Stromal cell of bone marrow (primary cell): ENCODE measurements at places on chromosomes 4 and X.

DNA sequence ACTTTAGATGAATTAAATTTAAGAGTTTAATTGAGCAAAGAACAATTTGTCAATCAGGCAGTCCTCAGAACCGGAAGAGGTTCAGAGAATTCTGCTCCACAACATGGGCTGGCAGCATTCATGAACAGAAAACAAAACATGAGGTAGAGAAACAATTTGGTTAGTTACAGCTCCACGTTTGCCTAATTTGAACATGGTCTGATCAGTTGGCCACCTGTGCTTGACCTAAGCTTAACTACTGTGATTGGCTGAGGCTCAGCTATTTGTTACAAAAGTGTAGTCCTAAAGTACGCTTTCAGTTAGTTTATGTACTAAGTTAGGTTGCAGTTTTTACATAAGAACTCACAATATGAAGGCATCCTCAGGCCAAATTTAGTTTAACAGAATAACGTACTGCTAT is 258.6 kb downstream of the ADAM29 start:
- no peak for DNase-seq

DNA sequence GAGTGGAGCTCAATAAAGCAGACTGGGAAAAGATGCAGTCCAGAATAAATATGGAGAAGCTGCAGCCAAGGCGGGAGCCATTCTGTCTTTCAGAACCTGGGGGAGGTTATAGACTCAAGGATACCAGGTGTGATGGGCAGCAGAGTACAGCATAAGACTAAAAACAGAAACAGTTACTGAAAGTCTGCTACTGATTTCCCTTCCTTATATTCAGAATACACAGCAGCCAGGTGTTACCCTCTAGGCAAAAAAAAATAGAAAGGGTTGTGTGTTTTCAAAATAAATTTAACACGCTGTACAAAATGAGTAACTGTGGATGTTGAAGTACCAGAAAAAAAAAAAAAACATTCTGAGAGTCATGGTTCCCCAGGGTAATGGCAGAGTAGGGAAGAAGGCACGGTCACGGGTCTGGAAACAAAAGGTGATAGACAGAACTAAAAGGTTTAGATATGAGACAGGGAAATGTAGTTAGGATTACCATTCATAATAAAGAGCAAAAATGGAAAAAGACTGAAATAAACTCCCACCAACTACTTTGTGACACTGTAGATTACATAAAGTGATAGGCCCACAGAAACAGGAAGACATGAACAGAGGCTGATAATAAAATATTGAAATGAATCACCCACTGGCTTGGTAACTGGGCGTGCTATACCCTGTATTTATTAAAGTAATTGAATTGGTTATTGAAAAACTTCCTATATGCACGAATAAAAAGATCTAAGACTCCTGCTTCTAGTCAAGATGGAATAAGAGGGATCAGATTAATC is 10.8 kb upstream of the HHIP start:
- no peak for DNase-seq

DNA sequence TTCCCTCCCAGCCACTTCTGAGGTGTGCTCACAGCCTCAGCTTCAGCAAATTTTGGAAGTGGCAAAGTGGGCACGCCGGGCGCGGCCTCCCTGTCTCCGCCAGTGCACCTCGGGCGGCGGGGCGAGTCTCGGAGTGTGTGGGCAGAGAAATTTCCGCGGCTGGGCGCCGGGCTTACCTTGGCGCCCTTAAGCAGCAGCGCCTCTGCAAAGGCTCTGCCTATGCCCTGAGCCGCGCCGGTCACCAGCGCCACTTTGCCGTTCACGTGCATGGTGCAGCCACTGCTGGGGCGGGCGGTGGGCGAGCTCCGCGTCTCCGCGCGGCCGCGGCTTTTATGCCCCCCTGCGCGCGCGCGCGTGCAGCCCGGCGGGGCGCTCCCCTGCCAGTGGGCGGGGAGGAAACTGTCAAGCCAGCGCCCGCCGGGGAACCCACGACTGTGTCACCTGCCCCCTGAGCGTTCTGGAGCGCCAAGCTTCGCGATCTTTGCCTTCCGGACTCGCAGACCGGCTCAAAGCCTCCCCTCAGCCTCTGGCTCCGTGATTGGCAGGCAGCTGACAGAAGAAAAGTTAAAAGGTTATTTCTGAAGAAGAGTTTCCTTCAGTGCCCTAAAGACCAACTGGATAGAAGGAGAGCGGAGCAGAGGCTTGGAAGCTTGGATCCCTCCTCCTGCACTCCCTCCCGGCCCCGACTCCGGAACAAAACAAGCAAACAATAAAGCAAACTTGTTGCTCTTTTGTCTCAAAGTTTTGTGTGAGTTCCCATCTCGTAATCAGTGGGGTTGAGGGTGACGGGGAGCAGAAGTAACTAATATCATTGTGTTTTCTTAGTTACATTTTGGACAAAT is at the start of gene HPGD:
Gene HPGD (minus strand): TSS at position 306 of the 842 bp plus-strand sequence. CDS start 37 bp downstream, at position 269.
- no peak for DNase-seq

- DNase-seq, result no peak
Observed at GRCh38 chr4:151284534-151285245, 7.7 kb downstream of the PRSS48 start.

DNA sequence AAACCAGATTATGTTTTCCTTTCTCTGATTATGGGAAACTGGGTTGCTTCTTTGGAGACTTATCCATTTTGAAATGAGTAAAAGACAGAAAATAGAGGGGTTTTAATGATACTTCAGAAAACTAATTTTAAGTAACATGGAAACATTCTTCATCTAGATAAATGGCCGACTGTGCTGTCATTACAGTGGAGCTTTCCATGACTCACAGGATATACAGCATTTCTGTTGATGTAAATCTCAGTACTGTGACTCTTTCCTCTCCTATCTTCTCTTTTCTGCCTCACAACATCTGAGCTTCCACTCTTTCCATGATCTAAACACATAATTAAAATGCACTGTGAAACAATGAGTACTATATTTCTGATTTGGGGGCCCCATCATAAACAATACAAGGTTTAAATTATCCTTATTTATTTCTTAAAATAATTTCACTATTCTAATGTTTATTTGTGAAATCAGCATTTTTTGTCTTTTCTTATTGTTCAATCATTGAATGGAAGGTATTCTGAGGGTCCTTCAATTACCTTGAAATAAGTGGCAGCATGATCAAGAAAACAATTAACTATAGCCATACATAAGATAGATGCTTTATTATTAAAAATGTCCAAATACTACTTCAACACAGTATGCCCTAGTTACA is 19.3 kb downstream of the SEC24D start:
- no peak for DNase-seq

- DNase-seq, result no peak
Observed at GRCh38 chr4:185726931-185727330, 85.1 kb downstream of the SORBS2 start.

GRCh38 chrX:46733226-46733625 is 25.7 kb downstream of the SLC9A7 start:
- DNase-seq, result no peak

GRCh38 chr4:507745-508512 is 8.9 kb downstream of the PIGG start:
- DNase-seq, result no peak

GRCh38 chrX:9072281-9072680 is 38.4 kb upstream of the FAM9B start:
- peak; percentile 21 for DNase-seq

GRCh38 chr4:83237591-83237990 is 47.0 kb downstream of the COQ2 start:
- DNase-seq, result no peak

DNA sequence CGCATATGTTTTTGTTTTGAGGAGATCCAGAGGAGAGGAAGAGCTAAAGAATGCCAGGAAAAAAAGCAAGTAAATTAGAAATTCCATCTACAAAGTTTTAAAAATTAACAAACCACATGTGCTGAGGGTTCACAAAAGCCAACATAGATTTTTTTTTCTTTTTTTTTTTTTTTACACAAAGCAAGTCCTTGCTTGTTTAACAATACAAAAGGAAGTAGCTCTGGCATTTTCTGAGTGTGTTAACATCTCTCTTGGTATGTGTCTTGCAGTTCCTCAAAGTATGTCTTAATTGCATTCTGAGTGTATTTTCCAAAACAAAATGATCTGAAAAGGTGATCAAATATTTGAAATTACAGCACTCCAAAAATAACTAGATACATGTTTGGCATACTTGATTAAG is 1682.7 kb upstream of the AGA start:
- no peak for DNase-seq

GRCh38 chr4:123554801-123555232 is 158.2 kb downstream of the SPRY1 start:
- no peak for DNase-seq

- peak; percentile 13 for DNase-seq
Observed at GRCh38 chr4:110364911-110365520, 110.9 kb upstream of the ENPEP start.

DNA sequence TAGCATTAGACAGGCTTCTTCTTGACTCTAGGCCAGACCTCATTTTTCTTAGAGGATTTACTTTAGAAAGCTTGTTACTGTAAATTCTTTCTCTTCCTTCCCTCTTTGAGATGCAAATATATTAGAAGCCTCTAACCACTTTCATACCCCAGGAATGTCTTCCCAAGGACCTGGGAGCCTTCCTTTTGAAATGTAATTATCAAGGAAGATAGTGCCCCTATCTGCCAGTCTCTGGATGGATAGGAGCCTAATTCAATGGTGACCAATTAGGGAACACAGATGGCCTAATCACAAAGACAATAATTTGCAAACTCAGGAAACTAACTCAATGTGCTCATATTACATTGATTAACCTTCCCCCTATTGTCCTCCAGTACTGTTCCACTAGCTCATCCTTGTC is 145.6 kb upstream of the DCAF8L1 start:
- no peak for DNase-seq

GRCh38 chr4:71687056-71687455 is 96.8 kb downstream of the GC start:
- no peak for DNase-seq

DNA sequence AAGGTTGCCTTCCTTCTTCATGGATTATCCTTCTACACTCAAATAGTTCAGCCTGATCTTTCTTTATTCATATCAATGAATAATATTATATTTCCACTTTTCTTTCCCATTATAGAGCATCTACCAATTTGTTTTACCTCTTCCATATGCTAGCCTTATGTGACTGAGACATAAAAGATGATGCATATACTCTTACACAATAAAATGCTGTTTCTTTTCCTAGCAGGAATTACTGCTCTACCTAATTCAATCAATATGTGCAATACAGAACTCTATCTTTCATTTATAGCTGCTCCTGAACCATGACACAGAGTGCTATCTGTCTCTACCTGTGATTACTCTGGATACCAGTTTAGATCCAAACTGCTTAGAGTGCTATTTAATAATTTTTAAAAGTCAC is 2334.0 kb downstream of the PCDH7 start:
- DNase-seq, result no peak

- DNase-seq, result no peak
Observed at GRCh38 chr4:87975466-87975865, at the start of gene SPP1. SPP1 (plus strand) TSS chr4:87975714; CDS start chr4:87976896, 1,182 bp downstream.

GRCh38 chr4:38177035-38177546 is 216.9 kb downstream of the PTTG2 start:
- DNase-seq, result no peak

DNA sequence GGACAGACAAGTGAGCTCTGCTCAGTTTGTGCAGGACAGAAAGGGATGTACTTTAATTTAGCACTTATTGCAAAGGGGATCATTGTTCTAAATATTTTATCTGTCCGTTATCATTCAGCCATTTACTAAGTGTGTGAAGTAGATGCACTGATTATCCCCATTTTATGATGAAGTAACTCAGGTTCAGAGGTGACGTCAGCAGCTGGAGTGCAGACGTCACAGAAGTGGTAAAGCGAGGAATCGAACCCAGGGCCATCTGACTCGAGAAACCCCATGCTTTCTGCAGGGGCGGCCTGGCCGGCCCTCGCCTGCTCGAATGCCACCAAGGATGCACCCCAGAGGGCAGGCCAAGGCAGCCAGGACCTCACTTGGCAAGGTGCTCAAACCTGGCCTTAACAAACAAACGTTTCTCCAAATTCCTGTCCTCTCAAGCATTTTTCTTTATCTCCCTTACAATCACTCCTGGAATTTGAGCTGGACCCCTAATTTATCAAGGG is 75.0 kb downstream of the DCTD start:
- DNase-seq, result no peak

DNA sequence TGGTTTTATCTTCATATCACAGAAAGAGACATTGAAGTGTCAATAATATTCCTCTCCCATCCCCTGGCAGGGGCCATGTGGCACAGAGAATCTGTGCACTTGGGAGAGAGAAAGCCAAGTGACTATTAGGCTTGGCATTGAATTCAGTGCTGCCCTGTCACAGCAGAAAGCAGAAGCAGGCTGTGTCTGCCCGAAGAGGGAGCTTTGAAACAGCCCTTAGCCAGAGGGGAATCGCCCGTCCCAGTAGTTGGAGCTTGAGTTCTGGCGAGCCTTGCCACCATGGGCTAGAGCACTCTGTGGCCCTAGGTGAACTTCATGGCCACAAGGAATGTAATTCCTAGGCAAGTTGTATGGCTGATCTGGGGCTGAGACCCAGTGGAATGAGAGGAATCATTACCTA is 282.5 kb upstream of the PCDH10 start:
- DNase-seq, result no peak

DNA sequence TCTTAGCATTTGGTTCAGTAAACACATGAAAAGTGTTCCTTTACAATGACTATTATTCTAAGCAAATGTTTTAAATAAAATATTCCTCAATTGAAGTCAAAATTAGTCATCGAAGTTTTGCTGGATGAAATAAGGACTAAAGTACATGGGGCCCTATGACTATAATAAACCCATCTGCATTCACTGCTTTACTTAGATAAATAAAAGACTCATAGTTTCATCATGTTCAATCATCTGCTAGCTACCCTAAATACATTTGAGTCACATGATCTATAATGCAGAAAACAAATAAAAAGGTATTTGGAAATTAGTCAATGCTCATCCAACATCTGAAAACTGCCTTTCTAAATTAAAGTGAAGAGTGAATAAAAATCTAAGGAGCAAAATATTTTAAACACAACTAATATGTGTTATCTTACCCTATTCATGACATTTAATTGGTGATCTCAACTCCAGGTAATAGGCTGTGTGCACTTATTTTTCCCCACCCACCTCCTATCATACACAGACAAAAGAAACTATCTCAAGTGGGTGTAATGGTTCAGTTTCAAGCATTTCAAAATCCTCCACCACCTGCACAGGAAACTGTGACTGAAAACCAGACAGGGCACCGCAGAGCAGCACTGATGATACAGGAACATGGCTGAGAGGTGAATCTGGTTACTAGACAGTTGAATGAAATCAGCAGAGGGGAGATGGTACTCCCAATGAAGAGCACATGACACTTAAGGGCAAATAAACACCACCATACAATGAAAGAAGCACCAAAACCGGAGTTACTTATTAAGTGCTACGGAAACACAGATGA is 78.6 kb downstream of the CAMK2D start:
- DNase-seq, result peak; percentile 39
